ENCODE measurements at places on chromosomes 3 and 15.

DNA sequence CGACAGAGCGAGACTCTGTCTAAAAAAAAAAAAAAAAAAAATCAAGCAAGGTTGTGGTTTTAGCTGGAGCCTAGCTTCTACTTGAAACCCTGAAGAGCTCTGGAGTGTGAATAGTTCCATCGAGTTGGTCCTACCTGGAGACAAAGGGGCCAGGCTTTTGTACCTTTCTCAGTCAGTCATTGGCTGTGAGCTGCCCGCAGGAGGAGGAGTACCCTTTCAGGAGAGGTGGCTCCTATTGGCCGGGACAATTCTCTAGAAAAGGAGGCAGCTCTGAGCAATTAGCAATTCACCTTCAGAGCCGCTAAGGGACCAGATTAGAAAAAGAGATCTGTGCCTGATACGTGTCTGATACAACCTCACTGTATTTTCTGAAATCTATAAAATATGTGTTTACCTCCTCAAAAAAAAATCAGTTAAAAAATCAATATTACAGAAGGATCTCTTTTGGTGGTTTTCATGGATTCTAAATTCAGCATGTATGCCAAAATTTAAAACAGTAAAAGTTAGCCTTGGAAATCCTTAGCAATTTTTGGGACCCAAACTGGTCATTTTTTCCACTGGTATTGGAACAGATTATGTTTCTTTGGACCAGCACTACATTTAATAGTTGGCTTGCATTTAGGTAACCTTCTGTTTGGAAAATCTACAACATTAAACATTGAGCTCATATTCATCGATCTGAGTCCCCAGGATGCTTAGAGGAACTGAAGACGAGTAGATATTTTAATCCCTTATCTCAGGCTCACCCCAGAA is 29.7 kb upstream of the PDCD6IP start:
- no peak for DNase-seq

GRCh38 chr15:25668236-25668795 is 194.8 kb downstream of the ATP10A start:
- no peak for DNase-seq

- no peak for DNase-seq
Observed at GRCh38 chr3:26623419-26624208, 1.0 kb downstream of the LRRC3B start.

DNA sequence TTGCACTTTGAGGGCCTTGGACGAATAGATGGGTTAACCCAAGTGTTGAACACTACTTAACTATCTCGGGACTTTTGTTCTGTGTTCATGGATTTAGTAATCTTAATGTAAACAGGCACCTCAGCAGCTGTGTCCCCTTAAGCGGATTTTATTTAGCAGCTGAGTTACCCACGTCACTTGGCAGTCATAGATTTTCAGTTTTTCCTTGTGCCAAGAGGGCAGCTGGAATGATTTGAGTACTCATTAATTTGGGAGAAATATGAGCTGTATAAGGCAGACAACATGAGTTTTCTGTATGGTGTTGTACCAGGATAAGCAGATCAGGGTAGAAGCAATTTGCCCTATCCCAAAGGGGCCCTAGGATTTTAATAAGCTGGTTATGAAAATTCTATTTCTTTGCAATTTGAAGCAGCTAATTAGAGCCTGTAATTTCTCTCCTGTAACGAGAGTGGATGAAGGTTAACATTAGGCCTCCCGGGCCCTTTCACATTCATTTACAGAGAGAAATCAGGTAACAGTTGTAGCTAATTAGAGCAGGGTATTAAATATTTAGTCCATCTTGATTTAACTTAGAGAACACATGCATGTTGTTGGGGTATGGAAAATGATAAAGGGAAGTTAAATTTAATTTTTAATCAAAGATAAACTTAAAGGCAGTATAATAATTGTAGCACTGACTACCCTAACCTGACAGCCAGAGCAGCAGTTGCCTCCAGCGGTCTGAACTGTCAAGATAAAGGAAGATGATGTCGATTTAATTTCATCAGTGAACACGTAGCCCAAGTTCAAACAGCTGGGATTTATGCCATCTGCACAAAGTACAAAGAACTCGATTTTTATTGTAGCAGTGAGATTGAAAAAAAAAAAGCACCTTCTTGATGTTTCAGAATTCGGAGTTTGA is 194.5 kb downstream of the LRTM1 start:
- DNase-seq = no peak

DNA sequence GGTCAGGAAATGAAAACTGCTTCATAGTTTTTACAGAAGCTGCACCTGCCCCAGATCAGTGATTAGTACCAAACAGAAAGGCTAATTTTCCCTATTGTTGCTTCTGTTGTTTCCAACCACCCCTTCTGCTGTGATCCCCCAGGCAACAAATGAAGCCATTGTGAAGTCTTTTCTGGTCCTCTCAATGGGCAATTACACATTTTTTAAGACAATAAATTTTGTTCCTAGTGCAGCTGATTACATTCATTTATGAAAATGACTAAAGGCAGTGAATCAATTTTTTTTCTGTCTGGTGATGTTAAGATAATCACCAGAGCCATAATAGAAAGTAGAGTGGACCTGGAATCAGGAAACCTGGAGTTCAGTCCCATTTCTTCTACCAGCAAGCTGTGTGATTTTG is 32.7 kb downstream of the GLDN start:
- peak; percentile 60 for DNase-seq

GRCh38 chr3:5332270-5332956 is 144.9 kb downstream of the EDEM1 start:
- no peak for DNase-seq

DNA sequence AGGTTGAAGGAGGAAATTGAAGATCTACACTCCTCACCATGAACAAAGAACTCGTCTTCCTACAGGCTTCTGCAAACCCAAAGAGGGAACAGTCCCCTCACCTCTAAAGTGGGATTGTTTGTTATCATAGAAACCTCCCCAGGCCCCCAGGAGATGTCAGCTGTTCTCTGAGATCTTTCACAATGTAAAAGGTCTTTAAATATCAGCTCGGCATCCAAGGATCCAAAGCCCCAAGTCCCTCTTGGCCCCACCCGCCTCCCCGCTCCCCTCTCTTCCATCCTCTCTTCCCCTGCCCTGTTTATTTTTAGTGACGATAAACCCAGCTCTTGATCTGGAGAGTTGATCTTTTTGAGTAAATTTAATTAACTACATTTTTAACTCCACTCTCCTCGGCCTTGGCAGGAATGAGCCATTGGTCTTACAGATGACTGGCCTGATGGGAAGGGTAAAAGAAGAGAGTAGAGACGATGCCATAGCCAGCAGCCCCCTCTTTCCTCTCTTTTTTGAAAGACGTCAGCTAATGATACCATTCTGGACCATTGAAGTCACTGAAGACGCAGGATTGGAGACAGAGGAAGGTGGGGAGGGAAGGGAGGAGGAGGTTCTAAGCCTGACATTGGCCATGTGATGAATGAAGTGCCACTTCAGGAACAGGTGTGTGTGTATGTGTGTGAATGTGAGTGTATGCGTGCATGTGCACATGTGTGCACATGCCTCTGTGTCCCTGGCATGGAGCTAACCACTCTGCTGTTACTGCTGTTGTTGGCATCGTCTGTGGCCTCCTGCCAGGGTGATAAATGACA is 521.8 kb downstream of the NTRK3 start:
- no peak for DNase-seq

DNA sequence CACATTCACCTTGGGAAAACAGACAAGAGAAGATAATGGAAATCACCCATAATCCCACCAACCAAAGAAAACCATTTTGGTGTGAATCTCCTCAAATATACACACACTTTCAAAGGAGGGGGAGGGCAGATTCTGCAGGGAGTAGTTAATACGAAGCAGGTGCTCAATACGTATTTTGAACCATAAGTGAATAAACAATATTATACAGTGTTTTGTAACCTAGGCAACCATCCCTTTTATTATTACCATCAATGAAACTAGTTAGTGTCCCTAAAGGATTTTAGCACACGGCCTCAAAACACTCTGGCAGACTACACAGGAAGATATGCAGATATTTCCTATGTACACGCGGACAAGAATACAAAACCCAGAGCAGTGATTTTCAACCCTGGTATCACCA is 6.1 kb downstream of the OSBPL10 start:
- no peak for DNase-seq

- peak; percentile 30 for DNase-seq
Observed at GRCh38 chr3:109532257-109533216, 195.2 kb upstream of the DPPA4 start.

DNA sequence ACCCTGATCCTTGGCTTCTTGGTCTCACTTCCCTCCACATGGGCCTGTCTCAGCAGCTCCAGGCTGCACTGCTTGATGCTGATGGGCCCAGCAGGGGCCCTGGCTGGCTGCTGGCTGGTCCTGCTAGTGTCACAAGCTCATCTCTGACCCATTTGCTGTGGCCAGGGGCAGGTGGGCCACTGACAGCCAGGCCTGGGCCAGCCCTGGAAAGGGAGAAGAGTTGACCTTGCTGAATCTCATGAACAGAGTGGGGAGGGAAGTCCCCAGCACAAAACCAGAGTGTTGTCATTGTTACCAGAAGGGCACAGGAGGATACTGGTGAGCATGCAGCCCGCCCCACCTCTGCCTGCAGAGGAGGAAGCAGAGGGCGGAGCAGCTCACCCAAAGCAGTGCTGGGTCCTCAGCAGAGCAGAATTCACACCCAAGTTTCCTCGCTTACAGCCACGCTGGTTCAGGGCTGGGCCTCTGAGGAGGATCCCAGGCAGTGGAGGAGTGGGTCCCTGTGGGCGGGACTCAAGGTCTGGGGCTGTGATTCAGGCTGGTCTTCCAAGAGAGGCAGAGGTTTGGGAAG is 7.6 kb upstream of the KLF15 start:
- DNase-seq = no peak

- no peak for DNase-seq
Observed at GRCh38 chr3:36411587-36411986, 31.3 kb downstream of the STAC start.

DNA sequence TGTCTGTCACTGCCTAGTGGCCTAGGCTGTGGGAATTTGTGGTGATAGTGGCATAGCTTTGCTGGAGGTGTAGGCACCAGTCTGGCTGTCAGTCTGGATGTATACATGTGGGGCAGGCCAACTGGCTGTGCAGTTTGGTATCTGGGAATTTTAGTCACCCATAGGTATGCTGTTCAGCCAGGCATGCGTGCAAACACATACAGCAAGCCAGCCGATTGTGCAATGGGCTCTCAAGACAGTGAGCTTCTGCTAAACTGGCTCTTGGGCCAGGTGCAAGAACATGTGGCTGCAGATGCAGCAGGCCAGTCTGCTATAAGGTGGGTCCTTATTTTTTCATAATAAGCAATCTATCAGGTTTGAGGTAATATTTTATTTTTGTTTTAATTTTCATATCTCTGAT is 87.1 kb upstream of the PLSCR5 start:
- no peak for DNase-seq

DNA sequence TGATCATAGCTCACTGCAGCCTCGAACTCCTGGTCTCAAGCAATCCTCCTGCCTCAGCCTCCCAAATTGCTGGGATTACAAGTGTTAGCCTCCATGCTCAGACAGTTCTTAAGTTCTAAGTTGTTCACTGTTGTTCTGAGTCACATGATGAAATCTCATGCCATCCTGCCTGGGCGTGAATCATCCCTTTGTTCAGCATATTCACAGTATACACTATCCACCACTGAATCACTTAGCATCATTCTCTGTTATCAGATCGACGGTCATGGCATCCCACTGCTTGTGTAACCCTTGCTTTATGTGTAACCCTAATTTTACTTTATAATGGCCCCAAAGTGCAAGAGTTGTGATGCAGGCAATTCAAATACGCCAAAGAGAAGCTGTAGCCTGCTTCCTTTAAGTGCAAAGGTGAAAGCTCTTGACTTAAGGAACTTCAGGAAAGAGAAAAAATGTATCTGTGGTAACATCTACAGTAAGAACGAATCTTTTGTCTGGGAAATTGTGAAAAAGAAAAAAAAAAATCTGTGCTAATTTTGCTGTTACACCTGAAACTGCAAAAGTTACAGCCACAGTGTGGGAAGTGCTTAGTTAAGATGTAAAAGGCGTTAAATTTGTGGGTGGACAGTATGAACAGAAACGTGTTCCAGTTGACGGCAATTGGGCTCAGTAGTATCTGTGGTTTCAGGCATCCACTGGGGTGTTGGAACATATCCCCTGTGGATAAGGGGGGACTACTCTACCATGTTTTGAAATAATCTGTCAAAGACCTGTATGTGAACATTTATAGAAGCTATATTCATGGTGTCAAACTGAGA is 80.6 kb downstream of the PCOLCE2 start:
- no peak for DNase-seq

GRCh38 chr3:45185461-45185860 is 39.3 kb upstream of the CDCP1 start:
- DNase-seq = no peak

DNA sequence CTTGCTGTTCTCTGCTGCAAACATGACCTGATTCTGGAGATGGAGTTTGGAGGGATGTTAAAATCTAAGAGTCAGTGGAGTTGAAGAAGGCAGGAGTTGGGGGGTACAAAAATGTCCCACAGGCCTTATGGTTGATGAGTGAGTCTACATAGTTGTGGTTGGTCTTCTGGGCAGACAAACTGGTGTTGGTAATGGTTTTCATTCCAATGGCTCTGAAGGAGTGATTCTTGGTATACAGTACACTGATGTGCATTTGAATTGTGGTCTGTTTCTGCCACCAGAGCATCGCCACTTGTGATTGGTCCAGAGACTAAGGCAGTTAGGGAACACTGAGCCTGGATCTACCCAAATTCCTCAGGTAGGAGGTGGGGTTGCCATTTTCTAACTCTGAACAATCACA is 514.1 kb upstream of the CFAP20DC start:
- no peak for DNase-seq

- DNase-seq = no peak
Observed at GRCh38 chr15:63223463-63223862, 34.1 kb downstream of the RAB8B start.

- no peak for DNase-seq
Observed at GRCh38 chr3:107372506-107372905, 4.7 kb upstream of the CCDC54 start.

DNA sequence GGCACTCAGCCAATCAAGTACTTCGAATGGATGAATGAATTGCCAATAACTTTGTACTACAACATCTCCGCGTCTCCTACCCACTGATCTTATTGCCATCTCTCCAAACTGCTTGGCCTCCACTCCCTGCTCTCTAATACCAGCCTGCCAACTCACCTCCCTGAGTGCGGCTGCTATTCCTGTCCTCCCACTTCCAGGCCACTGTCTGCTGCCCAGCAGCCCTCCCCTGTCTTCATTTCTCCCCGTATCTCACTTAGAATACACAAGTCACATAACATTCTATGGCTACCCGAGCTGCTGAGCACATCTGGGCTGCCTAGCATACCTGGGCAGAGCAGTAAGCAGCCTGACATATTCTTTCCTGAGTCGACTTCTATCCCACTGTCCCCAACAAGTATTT is 149.9 kb upstream of the LRTM1 start:
- DNase-seq = no peak

Measured in NCI-H526 (cell line).